Stimulated activated CD4-positive, alpha-beta T cell treated with anti-CD3 and anti-CD28 coated beads, TNF-alpha, amount 100 ng/mL, for 24 hours (primary cell): ENCODE measurements at places on chromosomes 11 and 22.

DNA sequence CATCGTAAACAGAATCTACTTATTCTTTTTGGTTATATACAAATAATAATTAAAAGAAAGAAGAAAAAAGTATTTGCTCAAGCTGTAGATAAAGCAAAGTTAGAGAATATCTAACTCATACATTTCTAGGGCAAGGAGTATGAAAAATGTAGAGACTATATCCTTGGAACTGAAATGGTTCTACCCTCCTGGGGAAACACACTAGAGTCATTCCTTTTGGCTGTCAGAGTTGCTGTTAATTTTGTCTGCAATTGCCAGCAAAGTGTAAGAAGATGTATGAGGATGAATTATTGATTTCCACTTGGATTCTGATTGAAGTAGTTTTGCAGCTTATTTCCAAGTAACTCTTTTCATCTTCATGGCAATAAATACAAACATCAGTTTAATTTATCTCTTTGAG is 69.1 kb downstream of the SLC17A6 start:
- no peak for DNase-seq

DNA sequence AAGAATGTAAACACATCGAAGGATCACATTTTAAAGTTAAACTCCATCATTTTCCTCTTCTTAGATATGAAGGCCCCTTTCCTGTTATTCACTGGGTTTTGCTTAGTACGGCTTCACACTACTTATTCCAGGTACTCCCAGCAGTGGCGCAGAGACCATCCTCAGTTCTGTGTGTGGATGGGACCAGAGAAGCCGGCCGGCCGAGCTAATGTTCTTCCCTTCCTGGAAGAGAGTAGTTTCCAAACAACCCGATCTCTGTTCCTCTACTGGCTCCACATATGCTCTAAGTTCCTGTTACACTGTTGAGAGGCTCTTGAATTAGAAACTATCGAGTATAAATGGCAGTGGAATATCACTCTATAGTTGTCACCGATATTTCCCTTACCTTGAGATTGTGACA is 684 bp upstream of the NFRKB start:
- no peak for DNase-seq

DNA sequence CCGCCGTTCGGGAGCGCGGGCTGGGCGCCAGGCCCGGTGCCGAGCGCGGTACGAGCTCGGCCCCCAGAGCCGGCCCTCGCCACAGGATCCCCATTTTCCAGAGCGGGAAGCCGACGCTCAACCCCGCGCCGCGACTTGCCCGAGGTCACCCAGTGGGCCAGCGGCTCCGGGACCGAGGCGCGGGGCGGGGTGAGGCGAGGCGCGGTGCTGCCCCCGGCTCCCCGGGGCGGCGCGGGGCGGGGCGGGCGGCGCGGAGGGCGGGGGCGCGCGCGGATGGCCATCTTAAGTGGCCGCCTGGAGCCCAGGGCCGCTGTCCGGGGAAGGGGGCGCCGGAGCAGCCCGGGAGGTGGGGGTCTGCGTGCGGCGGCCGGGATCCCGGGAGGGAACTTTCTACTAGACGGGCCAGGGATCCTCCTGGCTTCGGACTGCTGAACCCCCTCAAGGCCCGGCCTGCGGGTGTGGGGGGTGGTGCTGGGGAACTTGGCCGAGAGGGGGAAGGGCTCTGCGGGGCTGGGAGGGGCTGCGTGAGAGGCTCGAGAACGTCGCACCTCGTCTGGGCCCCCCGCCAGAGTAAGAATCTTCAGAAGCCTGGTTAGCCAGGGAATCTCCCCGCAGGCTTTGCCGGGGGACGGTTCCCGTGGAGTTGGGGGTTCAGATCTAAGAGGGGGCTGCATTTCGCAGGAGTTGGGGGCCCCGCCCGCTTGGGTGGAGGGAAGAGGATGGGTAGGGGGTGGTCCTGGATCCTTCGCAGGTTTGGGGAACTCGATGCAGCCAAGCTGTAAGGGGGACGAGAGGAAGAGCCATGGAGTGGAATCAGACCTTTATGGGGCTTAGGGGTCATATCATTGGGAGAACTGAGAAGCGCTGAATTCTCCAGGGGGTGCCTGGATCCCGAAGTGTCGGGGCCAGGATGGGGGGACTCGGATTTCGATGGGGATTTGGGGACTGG is 678 bp upstream of the INPPL1 start:
- no peak for DNase-seq

DNA sequence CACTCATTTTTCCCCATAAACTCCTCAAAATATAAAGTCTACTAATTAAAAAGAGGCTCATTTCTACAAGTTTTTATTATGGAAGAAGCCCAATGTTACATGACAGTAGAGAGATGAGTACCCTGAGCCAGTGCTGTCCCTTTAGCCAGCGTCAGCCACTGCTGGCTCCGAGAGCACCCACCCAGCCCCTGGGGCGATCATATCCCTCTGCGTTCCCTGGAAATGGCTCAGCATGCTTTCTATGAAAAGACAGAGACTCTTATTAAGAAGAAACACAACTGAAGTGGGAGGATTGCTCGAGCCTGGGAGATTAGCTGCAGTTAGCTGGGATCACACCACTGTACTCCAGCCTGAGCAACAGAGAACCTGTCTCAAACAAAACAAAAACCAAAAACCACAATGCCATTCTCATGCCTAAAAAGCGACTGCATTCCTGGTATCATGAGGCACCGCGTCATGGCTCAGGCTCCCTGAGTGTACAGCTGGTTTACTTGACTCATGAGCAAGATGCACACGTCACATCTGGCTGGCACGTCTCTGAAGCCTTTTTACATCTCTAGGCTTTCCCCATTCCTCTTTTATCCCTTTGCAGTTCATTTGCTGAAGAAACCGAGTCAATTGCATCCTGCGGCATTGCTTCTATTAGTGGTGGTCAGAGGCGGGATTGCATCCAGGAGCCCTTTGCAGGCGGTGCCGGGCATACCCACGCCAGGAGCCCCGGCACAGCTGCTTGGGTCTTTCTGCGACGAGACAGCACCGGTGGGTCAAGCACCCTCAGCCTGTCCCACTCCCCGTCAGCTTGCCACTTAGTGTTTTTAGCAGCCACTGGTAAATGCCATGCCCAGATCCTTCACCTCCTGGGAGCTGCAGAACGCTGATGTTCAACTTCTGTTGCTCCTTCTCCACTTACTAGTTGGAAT is 119.9 kb downstream of the CTTN start:
- DNase-seq: no peak

DNA sequence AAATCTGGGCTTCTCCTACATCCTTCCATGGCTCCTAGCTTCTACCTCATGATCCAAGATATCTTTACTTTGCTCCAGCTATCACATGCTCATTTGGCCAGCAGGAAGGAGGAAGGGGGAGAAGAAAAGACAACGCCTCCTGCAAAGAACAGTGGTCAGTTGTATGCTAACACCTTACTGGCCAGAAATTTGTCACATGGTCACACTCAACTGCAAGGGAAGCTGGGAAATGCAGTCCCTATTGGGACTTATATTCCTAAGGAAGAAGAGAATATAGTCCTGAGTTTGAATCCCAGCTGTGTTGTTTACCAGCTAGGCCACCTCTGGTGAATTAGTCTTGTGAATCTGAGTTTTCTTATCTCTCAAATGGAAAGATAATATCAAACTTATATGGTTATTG is 272.0 kb downstream of the BLID start:
- no peak for DNase-seq

GRCh38 chr11:30131535-30131934 is 99.3 kb upstream of the FSHB start:
- no peak for DNase-seq

DNA sequence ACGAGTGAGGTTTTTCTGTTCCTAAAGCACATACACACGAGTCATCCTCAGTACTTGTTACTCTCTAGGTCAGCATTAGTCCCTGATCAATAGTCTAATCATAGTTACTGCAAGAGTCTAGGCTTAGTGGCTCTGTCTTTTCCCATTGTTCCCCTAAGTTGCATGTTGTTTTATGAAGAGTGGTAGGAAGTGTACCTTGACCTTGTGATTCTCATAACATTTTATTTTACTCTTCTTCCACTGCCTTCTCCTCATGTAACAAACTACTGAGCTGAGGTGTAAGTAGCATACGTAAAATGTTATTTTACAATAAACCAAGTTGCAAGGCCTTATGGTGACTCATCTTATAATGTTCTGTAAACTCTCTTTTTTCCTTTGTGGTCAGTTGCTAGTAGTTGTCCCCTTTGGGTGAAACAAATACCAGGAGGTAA is 15.0 kb downstream of the METTL15 start:
- no peak for DNase-seq

DNA sequence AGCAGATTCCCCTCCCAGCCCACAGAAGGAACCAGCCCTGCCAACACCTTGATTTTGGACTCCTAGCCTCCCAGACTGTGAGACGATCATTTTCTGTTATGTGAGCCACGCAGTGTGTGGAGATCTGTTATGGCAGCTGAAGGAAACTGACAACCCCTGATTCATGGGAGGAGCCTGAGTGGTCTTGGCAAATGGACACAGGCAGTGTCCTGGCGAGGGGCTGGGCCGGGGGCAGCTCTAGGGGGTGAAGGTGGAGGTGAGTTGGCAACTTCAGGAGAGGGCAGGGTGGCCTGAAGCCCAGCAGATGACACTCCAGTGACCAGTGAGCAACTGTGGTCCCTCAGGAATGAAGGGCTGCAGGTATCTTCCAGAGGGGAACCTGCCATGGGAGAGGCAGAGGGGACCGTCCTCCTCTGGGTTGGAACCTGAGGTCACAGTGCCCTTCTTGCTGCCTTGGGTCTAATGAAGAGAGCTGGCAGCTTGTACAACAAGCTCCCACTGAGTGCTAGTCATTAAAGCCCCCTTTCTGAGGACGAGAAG is 82.7 kb downstream of the CSNK2A3 start:
- DNase-seq: no peak

- DNase-seq: no peak
These were observed 86.4 kb upstream of the GRK3 start for GRCh38 chr22:25478111-25478510.

DNA sequence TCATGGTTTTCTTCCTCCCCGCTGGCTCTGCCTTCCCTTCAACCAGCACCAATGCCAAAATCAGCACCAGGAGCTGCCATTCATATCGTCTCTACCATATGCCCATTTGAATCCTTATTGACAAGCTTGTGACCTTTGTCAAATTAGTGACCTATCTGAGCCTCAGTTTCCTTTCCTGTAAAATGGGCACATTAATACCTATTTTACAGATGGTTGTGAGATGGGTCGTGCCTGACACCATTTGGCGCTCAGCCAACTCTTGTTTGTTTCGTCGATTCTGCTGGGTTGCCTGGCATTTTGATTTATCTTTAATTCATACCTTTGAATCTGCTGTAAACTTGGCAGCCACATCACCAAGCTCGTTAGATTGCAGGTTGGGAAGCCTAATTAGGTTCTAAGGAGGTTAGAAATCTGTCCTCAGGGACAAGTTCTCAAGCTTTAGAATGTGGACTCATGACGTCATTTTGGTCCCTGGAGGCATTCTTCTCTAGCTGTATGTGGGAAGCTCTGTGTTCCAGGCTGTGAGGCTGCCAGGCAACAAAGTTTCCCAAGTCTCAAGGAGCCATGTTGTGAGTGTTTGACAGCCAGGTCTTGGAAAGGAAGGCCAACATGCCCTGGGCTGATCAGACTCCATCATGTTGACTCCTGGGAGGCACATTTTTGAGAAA is 61.0 kb downstream of the RPS6KA4 start:
- no peak for DNase-seq

DNA sequence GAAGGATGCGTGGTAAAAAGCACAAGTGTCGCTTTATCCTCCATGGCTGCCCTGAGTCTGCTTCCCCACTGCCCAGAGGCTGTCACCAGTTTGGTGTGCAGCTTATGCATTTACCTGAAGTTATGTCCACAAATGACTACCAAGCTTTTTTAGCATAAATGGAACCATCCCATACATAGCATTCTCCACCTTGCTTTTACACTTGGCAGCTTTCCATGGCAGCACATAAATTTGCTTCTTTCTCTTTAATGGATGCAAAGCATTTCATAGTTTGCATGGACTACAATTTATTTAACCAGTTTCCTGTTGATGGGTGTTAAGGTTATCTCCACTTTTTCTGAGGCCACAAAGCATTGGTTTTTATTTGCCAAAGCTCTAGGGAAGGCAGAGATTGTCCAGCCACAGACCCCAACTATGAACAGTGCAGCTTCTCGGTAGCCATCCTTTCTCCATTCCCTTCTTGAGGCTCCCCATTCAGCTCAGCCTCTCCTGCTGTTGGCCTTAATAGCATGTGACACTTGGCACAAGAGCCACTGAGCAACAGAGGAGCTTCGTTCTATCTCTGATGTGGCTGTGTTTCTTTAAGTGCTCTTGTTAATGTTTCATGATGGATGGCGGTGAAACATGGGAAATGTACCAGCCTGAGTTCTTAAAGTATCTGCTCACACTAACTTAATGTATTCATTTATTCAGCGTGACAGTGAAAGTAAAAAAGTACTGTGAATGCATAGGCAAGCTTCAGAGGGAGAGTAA is 59.8 kb upstream of the NAV2 start:
- DNase-seq: no peak

DNA sequence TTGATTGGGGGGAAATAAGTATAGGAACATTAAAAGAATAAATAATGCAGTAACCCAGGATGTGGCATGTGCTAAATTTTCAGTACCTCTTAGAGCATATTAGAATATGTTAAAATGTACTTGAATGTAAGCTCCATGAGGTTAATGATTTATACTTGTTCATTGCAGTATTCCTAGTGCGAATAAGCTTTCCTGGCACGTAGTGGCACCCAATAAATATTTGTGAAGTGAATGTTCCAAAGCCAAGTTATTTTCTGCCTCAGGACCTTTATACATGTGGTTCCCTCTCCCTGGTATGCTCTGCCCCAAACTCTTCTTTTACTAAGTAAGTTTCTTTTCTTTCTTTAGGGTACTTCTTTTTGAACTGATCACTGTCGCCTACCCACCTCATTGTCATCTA is 118.8 kb downstream of the DBX1 start:
- DNase-seq: no peak

- DNase-seq: peak; percentile 80
These were observed 11.1 kb downstream of the GRK2 start for GRCh38 chr11:67277231-67277961.

GRCh38 chr11:9273376-9274336 is 8.5 kb upstream of the DENND5A start:
- no peak for DNase-seq

GRCh38 chr22:36964106-36964505 is 50.7 kb downstream of the CSF2RB start:
- DNase-seq: no peak
